ENCODE measurements at places on chromosomes 2 and 18.

GRCh38 chr18:48831113-48831759, 119.5 kb downstream of the SMAD7 start:
- DNase-seq: peak; percentile 38

GRCh38 chr18:57930476-57930875, 113.5 kb upstream of the NEDD4L start:
- no peak for DNase-seq

- DNase-seq: no peak
Observed at GRCh38 chr2:146981921-146982320, 862.9 kb upstream of the ACVR2A start.

GRCh38 chr2:77270433-77270832, 251.7 kb downstream of the LRRTM4 start:
- DNase-seq: no peak

GRCh38 chr18:56139792-56140254, 498.6 kb downstream of the TXNL1 start:
- DNase-seq: peak; percentile 65

DNA sequence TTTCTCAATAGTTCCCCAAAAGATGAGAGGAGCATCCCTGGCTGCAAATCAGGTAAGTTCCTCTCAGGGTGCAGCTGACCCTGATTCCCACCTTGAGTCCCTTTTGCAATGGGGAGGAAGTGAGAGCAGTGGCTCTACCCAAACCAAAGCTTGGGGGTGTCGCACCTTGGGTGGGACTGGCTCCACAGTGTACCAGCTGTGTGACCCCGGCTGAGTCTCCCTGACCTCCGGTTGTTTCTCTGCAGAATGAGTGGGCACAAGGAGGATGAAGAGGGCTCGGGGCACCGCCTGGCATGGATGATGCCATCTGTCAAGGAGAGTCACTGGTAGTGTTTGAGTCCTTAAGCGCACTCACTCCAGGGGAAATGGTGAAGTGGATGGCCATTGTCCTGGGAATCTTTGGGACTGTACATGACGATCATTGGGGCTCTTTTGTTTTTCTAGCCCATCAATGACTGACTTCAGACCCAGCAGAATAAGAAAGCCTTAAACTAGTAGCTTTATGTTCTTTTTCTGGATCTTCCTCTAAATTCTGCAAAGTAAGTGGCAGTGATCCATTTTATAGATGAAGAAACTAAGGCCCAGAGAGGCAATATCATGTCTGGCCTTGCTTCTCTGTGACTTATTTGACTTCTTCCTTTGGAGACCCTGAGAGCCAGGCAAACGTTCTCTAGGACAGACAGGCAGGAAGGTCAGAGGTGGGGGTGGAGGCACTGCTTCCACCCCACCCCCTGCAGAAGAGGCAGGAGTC, 106.3 kb upstream of the ST3GAL5 start:
- DNase-seq: peak; percentile 43

GRCh38 chr2:138036522-138036921, 72.2 kb downstream of the HNMT start:
- DNase-seq: no peak

DNA sequence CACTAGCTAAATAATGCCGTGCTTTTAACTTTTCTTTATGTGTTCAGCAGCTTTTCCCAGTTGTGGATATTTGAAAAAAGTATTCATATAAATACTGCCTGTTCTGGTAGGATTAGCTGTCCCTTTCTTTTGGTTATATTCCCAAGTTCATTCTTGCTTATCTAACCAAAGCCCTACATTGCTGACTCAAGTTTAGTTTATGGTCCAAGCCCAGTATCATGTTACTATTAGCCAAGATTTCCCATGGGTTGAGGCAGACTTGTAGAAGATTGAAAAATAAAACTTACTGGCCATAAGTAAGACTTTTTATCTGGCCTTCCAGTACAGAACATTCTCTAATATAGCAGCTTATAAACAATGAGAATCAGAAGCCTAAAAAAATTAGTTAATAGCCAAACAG, 49.7 kb upstream of the NFE2L2 start:
- no peak for DNase-seq

DNA sequence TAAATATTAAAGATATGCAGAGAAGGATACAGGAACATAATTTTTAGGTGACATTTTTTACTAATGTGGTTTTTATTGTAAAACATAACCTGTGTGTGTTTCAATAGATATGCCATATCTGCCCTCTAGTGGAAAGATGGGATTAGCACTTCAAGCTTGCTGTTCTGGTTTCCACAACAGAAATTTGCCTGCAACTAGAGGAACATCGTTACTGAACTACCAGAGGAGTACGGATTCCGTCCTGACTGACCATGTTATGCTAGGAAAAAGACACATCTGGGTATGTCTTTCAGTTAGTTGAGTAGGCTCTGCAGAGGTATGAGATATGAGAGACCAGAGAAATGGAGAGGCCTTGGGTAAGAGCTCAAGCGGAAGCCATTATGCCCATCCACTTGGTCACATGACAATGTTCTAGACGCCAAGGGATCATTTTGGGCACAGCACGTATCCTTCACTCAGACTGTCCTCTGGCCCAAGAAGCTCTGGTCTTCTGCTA, 104.9 kb downstream of the MBD2 start:
- no peak for DNase-seq

- no peak for DNase-seq
Observed at GRCh38 chr2:207951734-207952470, 73.4 kb downstream of the PLEKHM3 start.

- no peak for DNase-seq
Observed at GRCh38 chr2:213149294-213149875, 2.0 kb downstream of the IKZF2 start.

GRCh38 chr2:113886479-113887008, 3.3 kb upstream of the ACTR3 start:
- peak; percentile 65 for DNase-seq

DNA sequence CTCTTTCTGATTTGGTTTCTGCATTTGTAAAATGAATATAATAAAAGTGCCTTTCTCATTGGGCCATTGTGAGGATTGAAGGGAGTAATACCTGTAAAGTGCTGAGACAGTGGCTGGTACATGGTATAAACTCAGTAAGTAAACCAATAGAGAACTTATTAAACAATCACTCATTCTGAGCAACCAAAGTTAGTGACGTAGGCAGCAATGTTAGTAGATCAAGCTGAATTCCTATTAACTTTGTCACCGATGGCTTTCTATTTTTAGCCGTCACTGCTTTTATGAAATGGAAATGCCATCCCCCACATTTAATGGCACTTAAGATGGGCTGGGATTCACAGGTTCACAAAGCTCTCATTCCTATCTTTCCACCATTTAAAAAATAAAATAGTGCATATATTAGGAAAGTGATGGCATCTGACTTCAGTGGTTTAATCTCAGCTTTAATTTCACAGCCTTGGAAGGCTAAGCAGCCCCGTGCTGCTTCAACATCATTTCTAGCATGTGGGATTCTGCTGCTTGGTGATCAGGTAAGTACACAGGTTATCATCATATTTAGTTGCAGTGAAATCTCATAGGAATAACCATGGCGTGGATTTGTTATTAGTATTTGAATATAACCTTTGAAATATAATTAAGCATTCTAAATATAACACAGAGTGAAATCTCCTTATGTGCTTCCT, 17.6 kb upstream of the PPP4R1 start:
- DNase-seq: no peak

- no peak for DNase-seq
Observed at GRCh38 chr18:37430357-37431076, 135.1 kb downstream of the CELF4 start.

DNA sequence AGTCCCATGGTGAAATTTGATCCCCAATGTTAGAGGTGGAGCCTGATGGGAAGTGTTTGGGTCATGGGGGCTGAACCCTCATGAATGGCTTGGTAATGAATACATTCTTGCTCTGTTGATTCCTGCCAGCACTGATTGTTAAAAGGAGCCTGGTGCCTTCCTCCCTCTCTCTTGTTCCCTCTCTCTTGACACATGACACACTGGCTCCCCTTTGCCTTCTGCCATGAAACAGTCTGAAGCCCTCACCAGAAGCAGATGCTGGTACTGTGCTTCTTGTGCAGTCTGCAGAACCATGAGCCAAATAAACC, 30.6 kb upstream of the EPC2 start:
- no peak for DNase-seq

GRCh38 chr18:12766986-12767433, 64.2 kb downstream of the PSMG2 start:
- DNase-seq: no peak

DNA sequence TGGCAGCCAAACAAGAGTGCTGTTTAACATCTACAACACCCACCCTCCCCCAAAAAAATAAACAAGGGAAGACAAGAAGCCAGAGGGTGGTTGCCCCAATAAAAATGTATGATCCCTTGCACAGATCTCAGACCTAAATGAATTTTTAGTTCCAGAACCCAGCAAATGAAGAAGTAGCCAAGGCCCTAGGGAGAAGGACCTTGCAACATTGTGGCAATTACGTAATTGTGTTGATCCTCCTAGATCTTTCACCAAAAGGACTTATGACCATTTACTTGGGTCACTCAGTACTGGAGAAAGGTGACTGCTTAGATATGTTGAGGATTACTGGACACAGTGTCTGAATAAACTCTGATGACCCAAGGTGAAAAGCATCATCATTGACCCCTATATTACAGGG, 1393.8 kb downstream of the LRP1B start:
- no peak for DNase-seq

- DNase-seq: no peak
Observed at GRCh38 chr2:217203086-217203485, 343.2 kb upstream of the TNP1 start.

GRCh38 chr18:36327352-36328316, 30.1 kb downstream of the FHOD3 start:
- peak; percentile 23 for DNase-seq

- no peak for DNase-seq
Observed at GRCh38 chr2:230849633-230850357, 14.9 kb upstream of the ITM2C start.

GRCh38 chr18:48514786-48515185, 24.0 kb upstream of the CTIF start:
- no peak for DNase-seq

DNA sequence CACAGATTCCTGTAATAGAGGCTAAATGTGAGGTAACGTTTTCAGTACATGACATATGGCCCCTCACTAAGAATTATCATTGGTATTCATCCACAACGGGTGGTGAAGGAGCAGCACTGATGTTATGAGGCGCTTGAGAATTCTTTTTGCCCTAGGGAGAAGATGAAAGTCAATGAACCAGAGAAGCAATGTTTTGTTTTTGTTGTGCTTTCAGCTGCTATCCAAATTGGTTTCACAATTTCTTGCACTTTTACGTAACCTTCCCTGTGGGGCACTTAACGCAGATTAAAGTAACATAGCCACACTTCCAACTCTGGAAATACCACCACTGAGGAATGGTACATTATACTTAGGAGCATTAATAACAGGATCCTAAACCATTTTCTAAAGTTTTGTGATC, 13.3 kb upstream of the CCDC85A start:
- DNase-seq: no peak

- no peak for DNase-seq
Observed at GRCh38 chr2:168312036-168312822, 64.8 kb upstream of the STK39 start.

GRCh38 chr2:171811245-171811628, 82.8 kb downstream of the SLC25A12 start:
- no peak for DNase-seq

Measured in right atrium auricular region (tissue), 2 donors.